Stimulated activated CD8-positive, alpha-beta memory T cell treated with anti-CD3 and anti-CD28 coated beads, Interleukin-7, amount 100 ng/mL, for 1 hour (primary cell): ENCODE measurements at places on chromosomes 11 and 22.

- DNase-seq, result no peak
Measured at GRCh38 chr11:13116491-13116890, 107.4 kb downstream of the RASSF10 start.

DNA sequence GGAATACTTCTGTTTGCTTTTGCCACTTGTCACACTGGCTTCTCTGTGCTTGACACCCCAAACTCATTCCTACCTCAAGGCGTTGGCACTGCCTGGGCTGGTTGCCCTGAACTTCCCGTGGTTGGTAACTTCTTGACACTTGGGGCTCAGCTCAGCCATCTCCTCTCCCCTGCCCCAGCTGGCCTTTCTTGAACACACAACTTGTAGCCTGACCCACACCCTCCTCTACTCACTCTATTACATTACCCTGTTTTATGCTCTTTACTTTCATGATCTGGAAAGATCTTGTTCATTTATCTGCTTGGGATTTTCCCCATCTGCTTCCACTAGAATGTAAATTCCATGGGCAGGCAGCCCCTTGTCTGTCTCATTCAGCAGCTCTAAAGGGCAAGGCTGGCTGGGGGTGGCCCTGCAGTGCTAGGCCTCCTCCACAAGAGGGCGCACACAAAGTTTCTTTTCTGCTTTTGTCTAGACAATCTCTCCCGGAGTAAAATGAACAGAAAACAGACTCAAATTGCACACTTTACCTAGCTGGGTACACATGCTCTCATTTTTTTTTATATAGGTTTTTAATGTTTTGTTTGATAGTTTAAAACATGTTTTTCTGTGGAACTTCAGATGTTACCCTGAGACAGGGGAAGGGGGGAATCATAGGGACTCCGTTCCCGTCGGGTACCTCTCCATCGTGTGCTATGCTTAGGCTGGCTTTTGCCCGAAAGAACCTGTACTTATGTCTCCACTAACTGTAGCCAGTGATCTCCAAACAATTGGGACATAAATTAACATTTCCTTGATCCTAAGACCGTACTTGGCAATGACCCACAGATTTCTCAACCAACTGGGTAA lies 16.4 kb upstream of the MRGPRX2 start:
- DNase-seq, result peak; percentile 37

DNA sequence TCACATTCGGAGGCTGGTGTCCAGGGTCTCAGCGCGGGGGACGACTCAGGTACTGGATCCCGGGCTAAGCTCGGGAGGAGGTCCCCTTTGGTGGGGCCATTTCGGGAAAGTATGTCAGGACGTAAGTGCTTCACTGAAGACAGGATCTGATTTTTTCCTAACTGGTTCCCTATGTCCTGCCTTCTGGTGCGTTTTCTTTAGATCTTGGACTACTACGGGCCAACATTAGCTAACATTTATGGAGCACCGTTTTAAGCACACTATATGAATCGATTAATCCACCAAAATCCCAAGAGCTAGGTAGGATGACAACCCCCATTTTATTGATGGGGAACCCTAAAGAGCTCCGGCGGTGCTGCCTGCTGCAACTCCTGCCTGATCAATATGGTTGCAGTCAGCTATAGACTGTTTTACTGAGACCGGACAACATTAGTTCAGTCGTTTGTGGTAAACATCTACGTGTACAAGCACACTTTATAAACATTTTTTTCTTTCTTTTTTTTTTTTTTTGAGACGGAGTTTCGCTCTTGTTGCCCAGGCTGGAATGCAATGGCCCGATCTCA lies 17.0 kb upstream of the WDR74 start:
- DNase-seq, result no peak

DNA sequence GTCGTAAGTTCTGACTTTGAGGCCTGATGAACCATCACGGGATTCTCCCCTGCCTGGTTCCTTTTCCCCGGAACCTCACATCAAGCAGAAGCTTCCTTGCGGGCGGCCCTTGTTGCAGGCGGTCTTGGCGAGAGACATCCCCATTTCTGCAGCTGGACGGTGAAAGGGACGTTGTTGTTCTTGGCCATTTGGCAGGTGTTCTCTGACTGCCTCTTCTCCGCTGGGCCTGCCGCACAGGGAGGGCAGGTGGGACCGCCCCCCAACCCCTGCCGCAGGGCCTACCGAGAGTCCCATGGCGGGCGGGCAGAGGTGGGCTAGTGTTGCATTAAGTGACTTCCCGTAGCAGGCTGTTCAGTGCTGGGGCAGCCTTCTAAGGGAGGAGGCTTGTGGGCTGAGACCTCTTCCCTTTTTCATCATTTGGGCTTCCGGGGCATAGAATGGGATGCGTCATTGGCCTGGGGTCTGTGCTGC lies 26.9 kb upstream of the GRAMD4 start:
- DNase-seq, result no peak

GRCh38 chr22:24594569-24595120 lies 1.8 kb upstream of the LRRC75B start:
- no peak for DNase-seq

GRCh38 chr11:47511917-47512316 lies 41.0 kb downstream of the CELF1 start:
- no peak for DNase-seq

- DNase-seq, result no peak
Measured at GRCh38 chr11:66848671-66849500, 5.6 kb downstream of the RCE1 start.

GRCh38 chr11:26914968-26915367 lies 78.9 kb upstream of the FIBIN start:
- DNase-seq, result no peak

DNA sequence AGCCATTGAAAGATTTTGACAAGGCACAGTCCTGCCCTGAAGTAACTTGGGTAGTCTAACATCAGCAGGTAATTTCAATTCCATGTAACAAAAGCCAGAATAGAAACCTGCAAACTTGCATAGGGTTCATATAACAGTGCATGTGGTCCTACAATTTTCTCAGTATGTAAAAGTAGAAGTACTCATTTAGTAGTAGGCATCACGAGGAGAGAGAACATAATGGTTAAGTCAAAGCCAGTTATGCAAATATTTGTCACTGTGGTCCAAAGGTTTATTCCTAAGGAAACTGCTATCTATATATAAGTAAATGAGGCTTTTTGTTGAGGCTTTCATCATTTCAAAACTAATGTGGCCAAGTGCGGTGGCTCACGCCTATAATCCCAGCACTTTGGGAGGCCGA lies 10.1 kb downstream of the ATP5MG start:
- DNase-seq, result no peak

GRCh38 chr11:11022125-11022730 lies 164.4 kb upstream of the ZBED5 start:
- DNase-seq, result no peak

DNA sequence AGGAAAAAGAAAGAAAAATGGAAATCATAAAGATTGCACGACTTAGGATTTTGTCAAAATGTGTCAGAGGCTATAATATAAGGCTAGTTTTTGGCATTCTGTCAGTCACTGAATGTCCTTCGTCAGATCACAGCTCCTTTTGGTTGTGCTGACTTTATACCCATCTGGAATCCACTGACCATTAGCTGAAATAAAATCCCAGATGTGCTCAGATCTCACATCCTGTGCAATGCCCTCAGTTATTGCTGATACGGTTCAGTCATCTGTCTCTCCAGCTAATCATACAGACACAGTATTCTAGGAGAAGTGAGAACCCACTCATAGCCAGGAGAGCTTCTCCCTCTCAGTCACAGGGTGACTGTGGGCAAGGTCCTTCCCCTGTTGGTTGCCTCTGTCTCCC lies 11.5 kb downstream of the CD44 start:
- DNase-seq, result no peak

DNA sequence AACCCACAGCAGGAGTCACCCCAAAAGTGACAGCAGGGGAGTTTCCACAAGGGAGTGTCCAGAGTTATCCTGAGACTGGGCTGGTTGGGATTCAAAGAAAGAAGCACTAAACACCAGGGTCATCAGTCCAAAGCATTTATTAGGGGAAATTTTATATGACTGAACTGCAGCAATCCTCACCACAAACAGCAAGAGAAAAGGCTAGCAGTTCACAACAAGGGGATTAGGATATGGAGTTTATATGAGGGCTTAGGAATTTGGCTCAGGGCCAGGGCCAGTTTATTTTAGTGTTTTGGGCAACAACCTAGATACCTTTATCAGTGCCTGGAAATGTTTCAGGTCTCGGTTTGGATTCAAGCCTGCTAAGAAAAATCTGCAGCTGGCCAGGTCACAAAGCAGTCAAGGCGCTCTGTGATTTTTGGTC lies 4.6 kb upstream of the TMEM126A start:
- DNase-seq, result no peak

DNA sequence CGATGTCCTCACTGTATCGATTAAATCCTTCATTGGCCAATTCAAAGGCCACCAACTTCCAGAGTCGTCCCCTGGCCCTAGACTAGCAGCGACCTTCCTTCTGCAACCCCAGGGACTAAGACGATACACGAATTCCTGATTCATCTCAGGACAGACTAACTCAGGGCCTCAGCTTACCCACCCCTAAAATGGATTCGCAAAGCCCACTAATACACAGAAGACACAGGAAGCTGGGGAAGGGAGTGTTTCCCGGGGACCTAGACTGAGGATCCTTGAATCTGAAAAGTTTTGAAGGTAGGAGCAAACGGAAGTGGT lies 509 bp downstream of the LAMTOR1 start:
- DNase-seq, result no peak

- no peak for DNase-seq
Measured at GRCh38 chr11:74019860-74020259, 11.0 kb upstream of the UCP3 start.

GRCh38 chr11:1229471-1230120 lies 6.7 kb downstream of the MUC5B start:
- DNase-seq, result no peak
